ENCODE measurements at places on chromosomes 2 and 18.

- DNase-seq = no peak
Measured at GRCh38 chr2:85131116-85131515, 2.1 kb upstream of the TCF7L1 start.

DNA sequence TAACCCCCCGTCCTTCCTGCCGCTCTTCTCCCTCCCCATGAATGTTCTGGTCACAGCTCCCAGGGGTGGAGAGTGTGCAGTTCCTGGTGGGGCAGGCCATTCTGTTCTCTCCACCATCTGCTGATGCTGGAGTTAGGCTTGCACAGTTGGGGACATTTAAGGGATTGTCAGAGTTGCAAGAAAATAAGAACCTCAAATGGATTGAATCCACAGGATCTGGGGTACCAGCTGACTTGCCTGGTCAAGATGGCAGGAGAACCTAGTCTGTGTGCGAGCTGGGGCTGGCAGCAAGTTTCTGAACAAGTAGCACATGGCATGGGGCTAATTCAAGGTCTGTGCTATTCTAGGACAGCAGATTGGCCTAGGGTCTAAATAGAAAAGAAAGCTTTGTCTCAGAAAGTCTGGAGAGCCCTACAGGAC, 60.8 kb upstream of the TXNDC2 start:
- no peak for DNase-seq

DNA sequence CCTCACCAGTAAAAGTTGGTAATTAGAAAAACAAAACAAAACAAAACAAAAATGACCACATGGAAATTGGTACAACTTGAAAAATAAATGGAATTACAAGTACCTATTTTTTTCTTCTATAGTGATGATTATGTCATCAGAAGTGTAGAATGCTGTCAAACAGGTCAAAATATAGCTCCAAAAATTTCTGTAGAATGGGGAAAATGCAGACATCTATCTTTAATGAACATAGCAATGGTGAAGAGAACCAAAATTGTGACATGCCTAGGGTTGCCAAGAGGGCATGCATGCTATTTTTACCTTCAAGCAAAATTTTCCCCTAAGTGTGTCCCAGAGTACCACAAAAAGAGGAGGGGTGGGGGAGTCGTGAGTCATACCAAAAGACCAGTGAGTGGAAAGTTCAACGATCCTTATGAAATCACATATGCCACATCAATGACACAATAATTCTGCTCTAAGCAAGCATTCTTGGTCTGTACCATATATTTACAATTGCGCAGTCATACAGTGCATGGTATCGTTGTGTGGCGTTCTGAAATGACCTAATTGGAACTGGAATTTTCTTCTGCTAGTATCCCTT, 1436.4 kb downstream of the SUCLG1 start:
- no peak for DNase-seq

DNA sequence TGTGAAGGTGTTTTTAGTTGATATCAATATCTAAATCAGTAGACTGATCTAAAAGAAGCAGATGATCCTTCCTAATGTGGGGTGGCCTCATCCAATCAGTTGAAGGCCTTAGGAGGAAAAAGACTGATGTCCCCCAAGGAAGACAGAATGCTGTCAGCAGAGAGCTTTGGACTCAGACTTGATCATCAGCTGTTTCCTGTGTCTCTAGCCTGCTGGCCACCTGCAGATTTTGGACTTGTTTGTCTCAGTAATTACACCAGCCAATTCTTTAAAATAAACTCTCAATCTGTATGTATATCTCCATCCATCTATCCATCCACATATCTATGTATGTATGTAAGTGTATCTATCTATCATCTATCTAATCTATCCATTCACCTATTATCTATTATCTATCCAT, 301.3 kb downstream of the LPIN1 start:
- no peak for DNase-seq

- no peak for DNase-seq
Measured at GRCh38 chr2:119638685-119639554, 40.1 kb upstream of the TMEM177 start.

DNA sequence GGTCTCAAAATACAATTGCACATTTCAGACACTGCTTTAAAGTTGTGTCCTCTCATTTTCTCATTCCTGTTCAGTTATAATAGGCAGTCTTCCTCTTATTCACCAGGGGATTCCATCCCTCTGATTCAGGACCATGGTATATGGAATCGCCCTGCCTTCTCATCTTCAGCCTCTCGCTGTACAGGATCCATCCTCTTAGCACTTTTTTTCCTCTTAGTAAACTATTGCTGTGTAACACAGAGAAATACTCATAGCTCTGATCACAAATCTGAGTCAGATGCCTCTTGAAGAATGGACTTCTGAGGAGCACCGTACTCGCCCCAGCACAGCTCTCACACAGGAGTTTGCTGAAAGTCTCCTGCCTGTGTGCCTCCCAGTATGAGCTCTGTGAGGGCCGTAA, 11.3 kb downstream of the RMP24 start:
- DNase-seq = no peak

GRCh38 chr2:119823734-119824334, 64.1 kb downstream of the PTPN4 start:
- no peak for DNase-seq

- no peak for DNase-seq
Measured at GRCh38 chr2:133867166-133867565, 298.9 kb upstream of the NCKAP5 start.

- peak; percentile 35 for DNase-seq
Measured at GRCh38 chr2:100381240-100381639, 36.2 kb downstream of the CHST10 start.

- no peak for DNase-seq
Measured at GRCh38 chr2:119333360-119333759, 33.3 kb downstream of the C2orf76 start.

DNA sequence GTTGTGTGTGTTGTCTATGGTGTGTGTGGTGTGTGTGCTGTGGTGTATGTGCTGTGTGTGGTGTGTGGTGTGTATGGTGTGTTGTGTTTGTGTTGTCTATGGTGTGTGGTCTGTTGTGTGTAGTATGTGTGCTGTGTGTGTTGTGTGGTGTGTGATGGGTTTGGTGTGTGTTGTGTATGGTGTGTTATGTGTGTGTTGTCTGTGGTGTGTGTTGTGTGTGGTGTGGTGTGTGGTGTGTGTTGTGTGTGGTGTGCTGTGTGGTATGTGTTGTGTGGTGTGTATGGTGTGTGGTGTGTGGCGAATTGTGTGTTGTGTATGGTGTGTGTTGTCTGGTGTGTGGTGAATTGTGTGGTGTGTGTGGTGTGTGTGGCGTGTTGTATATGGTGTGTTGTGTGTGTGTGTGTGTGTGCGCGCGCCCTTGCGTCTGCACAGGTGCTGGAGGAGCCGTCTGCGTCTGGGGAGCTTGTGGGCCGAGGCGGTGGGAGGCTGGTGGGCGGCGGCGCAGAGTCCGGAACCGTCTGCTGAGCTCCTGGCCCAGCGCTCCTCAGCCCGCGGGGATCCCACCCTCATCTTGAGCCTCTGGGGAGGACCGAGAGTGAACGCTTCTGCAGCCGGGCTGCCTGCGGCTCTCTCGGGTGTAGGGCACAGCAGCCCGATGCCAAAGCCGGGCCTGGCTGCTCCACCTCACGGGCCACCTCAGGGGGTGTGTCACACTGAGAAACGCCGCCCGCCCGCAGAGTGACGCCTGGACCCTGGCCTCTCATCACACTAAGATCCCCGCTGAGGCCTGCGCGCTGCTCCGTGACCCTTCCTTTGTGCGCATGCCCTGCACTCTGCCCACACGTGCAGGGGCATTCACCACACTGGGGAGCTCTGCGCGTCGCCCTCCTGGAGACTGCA, 8.8 kb upstream of the ADI1 start:
- DNase-seq = no peak

DNA sequence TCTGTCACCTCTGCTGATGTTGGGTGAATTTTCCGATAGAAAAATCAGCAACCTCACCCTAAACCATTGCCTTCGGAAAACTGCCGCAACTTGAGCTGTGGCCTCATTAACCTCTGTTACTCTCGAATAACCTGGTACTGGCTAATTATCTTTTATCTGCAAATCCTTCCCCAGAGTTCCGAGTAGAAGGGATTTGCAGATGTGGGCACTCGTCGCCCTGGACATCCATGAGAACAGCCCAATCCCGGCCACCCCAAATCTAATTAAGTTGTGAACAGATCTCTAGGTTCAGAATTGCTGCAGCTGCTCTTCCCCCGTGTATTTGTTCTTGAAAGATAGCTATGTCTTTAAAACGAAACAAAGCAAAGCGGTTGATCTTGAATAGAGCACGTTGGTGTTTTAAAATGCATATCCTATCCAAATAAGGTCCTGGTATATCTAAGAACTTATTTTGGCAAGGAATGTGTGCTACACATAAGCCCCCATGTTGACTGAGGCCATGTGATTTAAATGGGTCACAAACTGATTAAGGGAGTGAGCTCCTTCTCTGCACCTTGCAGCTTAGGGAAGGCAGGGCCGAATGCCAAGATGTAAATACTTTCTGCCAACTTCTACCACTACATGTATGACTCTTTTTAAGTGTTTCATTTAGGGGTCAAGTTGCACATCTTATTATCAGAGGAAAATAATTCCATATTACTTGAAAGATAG, 88.2 kb downstream of the MTCL1 start:
- no peak for DNase-seq

- no peak for DNase-seq
Measured at GRCh38 chr18:55421615-55422419, 166.2 kb downstream of the TCF4 start.

GRCh38 chr2:134169788-134170187, 84.1 kb upstream of the MGAT5 start:
- DNase-seq = no peak

DNA sequence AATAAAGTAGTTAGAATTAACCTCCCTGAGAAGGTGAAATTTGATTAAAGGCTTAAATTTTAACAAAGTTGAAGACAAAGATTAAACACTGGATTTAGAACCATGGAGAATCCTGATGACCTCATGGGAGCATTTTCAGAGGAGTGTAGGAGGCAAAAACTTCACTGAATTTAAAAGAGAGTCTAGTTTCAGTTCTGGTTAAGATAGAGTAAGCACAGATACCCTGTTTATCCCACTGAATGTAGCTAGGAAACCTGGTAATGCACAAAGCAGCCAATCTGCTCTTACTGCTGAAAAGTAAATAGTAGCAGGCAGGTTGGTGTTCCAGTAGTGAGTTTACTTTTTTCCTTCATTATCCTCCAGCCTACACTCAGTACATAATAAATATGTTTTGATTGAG, 654.9 kb upstream of the SYT4 start:
- DNase-seq = no peak

GRCh38 chr18:31876707-31877106, 66.2 kb downstream of the TRAPPC8 start:
- DNase-seq = no peak

GRCh38 chr2:42871372-42871771, 79.0 kb upstream of the HAAO start:
- DNase-seq = no peak

DNA sequence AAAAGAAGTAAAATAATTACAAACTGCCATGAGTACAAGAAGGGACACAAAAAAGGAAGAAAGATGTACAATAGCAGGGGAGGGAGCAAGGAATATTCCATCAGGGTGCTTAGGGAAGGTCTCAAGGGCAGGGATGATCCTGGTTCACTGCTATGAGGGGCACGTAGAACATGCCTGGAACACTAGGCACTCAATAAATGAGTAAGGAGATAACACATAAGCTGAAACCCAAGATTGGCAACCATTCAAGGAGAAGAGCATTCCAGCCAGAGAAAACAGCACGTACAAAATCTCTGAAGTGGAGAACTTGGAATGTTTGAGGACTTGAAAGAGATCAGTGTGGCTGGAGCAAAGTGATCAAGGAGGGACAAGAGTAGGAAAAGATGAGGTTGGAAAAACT, 103.2 kb downstream of the FAM161A start:
- no peak for DNase-seq

DNA sequence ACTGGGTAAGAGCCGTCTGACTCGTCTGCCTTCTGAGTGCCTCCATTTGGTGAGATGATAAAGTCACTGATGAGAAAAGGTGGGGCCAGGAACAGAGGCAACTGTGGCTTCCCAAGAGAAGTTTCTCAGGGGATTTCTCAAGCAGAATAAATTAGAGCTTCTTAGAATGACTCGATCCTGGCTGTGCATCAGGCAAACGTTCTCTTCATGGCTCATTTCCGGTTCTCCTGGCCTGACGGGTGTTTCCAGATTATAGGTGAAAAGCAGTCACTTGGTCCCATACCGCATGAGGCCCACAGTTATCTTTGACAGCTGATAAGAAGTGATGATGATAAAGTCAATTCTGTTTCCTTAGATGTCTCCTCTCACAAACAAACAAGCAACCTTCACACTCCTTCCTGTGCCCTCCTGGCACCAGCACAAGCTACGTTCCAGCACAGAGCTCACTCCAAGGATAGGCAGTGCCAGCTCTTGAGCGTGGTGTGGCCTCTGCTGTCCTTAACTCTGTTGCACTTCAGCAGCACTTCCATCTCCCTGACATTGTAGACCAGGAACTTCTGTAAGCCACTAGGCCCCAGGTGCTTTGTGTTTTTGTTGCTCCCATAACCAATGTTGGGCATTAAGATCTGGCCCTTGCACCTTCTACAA, 37.8 kb upstream of the KCNF1 start:
- peak; percentile 34 for DNase-seq

GRCh38 chr2:225056330-225057073, 14.2 kb upstream of the DOCK10 start:
- no peak for DNase-seq

- no peak for DNase-seq
Measured at GRCh38 chr2:171281110-171281509, 120.4 kb upstream of the TLK1 start.

Data from PC-9 (cell line).